Bronchial smooth muscle cell (primary cell): ENCODE measurements at places on chromosomes 5 and 9. TPM values are rescaled to one million over a fixed set of nuclear protein-coding genes. Genes with fewer than 3 reads are reported as not detected.

Gene PCDHGB1
- total RNA-seq = 1.5 and 3.8 TPM in 2 replicates

Gene SEMA5A
- total RNA-seq = 6.1 and 9.9 TPM in 2 replicates

Gene PPP2CA
- total RNA-seq = 54.9 and 67.4 TPM in 2 replicates

Gene SLC4A9
- not detected in 2 replicates for total RNA-seq

Gene SLC31A1
- 8.2 and 19.9 TPM in 2 replicates for total RNA-seq

Gene TGFBR1
- 25.5 and 38.3 TPM in 2 replicates for total RNA-seq

Gene ADAMTS13
- 2.5 and 3.3 TPM in 2 replicates for total RNA-seq

Gene WNK2
- total RNA-seq = under 0.01 TPM in 1 of 2 replicates, not detected in the other

Gene CYSRT1
- total RNA-seq = 0.17 and 0.63 TPM in 2 replicates

Gene MARCOL
- total RNA-seq = not detected in 2 replicates

Gene NAIP
- total RNA-seq = 2.1 and 5.0 TPM in 2 replicates

Gene SHC3
- total RNA-seq = 20.9 and 38.0 TPM in 2 replicates

Gene PCDHGB5
- 33.0 and 33.1 TPM in 2 replicates for total RNA-seq

Gene FOXD4
- 0.09 and 0.16 TPM in 2 replicates for total RNA-seq

Gene ZBTB34
- total RNA-seq = 4.1 and 5.8 TPM in 2 replicates

Gene SPATA31A3
- not detected in 2 replicates for total RNA-seq

Gene RPL35
- total RNA-seq = 2,714 and 5,006 TPM in 2 replicates

Gene PRDM9
- total RNA-seq = not detected in 2 replicates
